ENCODE measurements at places on chromosomes 1 and 21.

GRCh38 chr1:3324704-3325535 is 129.5 kb upstream of the ARHGEF16 start:
- DNase-seq: no peak

DNA sequence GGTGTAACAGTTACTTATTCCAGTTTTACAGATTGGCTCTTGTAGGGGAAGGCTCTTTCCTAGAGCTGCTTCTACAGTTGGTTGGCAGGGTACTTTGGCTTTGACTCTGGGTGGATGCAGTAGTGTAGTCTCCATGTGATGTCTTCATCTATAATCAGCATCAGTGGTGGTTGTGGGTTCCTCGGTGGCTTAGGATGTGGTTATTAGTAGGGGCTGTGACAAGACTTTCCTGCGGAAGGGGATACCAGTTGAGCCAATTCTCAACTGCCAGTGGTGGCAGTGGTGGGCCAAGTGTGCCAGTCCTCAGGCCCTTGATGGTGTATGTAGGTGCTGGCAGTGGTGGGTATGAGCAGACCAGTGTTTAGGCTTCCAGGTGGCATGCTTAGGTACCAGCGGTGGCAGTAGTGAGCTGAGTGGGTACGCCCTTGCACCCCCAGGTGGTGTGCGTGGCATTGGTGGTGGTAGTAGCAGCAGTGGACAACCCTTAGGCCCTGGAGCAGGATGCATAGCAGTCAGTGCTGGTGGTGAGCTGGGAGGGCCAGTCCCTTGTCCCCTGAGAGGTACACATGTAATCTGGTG is 27.2 kb upstream of the KLF18 start:
- DNase-seq: no peak

- DNase-seq: no peak
Measured at GRCh38 chr1:243729956-243730355, 120.1 kb downstream of the AKT3 start.

DNA sequence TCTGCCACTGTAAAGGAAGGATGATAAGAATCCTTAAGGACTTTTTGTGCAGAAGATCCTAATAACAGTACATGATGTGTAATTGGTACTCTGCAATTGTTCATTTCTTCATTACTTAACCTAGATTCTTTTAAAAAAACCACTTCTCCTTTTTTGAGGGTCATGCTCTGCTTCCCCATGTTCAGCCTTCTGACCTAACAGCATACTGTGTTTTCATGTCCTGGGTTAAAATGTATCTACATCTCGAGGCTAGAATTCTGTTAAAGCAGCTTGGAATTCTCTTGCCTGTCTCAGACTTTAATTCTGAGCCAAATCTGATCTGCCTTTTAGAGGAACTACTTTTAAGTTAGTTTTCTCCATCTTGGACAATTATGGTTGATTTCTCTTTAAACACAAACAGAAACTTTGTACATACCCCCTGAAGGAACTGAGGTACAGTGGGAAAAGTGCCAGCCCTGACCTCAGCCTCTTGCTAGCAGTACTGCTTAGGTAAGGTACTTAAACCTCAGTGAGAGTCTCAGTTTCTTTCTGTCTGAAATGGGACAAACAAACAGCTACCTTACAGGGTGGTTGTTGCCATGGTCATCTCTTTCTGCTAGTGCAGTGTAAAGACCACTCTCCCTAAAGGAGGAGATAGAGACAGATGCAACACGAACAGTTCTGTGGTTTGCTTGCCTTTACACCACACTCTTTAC is 103.2 kb upstream of the DYNLT5 start:
- DNase-seq: no peak

- no peak for DNase-seq
Measured at GRCh38 chr1:223035724-223036478, 107.1 kb downstream of the TLR5 start.

DNA sequence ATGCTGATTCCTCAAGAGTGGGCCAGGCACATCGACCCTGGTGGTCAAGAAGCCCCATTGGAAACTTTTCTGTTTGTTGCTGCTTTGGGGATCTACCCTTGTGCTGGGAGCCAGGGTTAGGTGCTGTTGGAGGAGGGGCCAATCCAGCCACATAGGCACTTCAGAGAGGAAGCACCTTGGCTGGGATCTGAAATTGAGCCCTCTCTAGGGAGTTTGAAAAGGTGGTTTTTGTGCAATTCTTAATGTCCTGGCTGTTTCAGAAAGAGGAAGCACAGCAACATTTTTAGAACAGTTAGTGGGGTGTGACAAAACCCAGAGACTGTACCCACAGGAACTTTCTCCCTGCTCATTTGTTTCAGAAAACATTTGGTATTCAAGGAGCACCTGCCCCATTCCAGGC is 17.2 kb upstream of the BEND5 start:
- no peak for DNase-seq

DNA sequence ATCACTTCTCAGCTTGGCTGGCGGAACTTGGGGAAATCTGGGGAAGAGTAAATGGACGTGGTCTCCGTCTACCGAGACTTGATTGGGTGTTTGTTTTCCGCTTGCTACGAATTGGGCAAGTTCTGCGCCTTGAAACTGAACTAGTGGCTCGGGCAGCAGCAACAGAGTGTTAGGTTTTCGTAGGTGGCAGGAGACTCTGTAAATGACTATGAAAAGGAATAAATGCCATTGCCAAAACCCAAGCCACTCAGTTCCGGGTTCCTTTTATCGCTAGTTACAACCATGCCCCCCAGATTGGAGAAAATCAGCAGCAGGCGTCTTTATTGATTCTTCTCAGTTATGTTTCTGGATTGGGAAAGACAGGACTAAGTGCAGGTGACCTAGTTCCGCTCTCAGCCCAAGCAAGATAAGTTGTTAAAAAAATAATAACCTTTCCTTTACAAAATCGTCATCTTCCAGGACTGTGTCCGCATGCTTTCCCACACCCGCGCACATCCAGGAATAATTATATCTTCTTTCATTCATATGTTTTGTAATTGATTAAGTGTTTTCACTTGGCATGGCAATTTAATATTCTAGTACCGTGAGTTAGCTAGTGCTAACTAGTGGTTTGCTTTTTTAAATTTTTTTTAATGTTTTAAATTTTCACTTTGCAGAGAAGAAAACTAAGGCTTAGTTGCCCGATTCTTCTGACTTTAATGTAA is 3.4 kb downstream of the LHX9 start:
- no peak for DNase-seq

- no peak for DNase-seq
Measured at GRCh38 chr1:160963521-160963920, 8.9 kb upstream of the ITLN2 start.

DNA sequence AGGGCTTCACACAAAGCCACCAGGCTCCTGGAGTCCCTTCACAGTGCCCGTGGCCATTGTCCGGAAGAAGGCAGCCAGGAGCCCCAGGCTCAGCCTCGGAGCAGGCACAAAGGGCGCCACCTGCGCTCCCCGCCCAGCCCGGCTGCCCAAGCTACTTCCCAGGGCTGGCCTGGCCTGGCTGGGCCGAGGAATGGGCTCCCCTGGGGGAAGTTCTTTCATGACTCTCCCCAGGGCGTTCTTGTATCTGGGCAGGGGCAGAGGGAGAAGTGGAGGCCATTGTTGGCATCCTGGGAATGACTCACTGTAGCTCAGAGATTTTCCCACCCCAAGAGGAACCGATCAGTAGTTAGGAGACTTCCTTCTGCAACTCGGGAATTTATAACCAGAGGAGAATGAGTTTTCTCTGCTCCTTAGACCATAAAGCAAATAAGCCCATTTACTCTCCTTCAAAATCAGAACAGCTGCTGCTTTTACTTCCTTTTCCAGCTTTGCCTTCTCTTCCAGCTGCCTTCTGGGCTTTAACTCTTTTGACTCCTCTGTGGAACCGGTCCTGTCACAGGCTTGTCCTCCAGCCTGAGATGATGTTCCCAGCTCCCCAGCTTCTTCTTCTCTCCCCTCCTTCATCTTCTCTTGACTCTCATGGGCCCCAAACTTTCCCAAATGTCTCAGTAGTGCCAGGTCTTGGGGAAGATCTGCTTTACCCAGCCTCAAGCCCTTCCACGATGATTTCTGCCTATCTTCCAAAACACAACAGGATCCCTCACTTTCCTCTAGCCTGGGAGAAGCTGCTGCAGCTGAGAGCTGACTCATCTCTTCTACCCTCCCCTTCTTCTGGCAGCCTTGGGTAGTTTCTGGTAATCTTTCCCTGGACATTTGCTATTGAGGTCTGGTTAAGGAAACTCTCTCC is 118.7 kb upstream of the CD34 start:
- DNase-seq: no peak

GRCh38 chr1:99122039-99122438 is 117.4 kb upstream of the PLPPR5 start:
- DNase-seq: no peak

- no peak for DNase-seq
Measured at GRCh38 chr1:81115422-81115821, 685.3 kb upstream of the ADGRL2 start.

- DNase-seq: no peak
Measured at GRCh38 chr1:65791801-65792668, 660 bp upstream of the PDE4B start.

DNA sequence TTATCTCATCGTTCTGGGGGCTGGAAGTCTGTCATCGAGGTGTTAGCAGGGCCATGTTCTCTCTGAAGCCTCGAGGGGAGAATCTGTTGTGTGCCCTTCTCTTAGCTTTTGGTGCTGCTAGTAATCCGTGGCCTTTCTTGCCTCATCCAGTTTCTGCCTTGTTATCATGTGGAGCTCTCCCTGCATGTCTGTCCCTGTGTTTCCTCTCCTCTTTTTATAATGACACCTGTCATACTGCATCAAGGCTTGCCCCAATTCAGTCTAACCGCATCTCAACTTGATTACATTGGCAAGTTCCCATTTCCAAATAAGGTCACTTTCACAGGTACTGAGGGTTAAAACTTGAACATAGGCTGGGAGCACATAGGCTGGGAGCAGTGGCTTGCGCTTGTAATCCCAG is 82.6 kb upstream of the CNIH3 start:
- no peak for DNase-seq

DNA sequence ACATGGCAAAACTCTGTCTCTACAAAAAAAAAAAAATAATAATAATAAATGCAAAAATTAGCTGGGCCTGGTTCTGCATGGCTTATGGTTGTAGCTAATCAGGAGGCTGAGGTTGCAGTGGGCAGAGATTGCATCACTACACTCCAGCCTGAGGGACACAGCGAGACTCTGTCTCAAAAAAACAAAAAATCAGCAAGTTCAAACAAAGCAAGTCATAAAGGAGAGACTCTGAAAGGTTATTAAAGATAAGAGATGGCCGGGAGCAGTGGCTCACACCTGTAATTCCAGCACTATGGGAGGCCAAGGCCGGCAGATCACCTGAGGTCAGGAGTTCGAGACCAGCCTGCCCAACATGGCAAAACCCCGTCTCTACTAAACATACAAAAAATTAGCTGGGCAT is 28.8 kb downstream of the COP1 start:
- DNase-seq: no peak

- DNase-seq: no peak
Measured at GRCh38 chr1:44071461-44071860, 40.2 kb upstream of the SLC6A9 start.

DNA sequence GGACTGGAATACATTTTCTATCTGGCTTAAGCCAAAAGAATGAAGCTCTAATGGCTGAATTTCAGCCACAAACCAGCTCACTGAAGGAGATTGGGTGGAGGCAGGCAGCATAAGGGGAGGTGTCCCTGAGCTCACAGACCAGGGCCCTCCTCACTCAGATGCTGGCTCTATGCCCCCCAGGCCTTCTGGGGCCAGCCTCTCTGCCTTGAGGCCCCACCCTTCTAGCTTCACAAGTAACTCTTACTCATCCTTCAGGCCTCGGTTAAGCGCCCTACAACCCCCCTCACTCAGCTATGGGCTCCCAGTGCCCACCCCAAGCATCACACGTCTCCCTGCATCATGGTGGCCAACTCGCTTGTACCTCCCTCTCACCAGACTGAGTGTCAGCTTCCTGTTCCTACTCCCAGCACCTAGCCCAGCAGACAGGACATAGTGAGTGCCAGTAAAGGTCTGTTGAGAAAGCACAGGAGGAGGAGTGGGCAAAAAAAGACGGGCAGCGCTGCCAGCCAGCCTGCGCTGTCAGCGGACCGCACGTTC is 40.8 kb upstream of the GPR157 start:
- DNase-seq: no peak

DNA sequence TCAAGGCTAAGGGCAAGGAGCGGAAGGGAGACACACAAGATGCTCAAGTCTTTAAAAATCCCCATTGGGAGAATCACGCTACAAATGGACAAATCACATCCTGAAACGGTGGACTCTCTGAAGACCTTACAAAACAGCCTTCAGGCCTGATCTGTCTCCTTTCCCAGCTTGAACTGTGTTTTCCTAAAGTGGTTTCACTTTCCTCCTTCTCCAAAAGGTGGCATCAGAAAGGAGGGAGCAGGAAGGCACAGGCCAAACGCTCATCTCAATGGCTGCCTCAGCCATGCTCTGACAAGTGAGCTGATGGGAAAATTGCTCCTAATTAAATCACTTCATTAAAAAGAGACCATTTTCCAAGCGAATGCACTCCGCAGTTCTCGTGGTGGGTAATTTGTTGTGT is 47.7 kb downstream of the UTP25 start:
- no peak for DNase-seq

DNA sequence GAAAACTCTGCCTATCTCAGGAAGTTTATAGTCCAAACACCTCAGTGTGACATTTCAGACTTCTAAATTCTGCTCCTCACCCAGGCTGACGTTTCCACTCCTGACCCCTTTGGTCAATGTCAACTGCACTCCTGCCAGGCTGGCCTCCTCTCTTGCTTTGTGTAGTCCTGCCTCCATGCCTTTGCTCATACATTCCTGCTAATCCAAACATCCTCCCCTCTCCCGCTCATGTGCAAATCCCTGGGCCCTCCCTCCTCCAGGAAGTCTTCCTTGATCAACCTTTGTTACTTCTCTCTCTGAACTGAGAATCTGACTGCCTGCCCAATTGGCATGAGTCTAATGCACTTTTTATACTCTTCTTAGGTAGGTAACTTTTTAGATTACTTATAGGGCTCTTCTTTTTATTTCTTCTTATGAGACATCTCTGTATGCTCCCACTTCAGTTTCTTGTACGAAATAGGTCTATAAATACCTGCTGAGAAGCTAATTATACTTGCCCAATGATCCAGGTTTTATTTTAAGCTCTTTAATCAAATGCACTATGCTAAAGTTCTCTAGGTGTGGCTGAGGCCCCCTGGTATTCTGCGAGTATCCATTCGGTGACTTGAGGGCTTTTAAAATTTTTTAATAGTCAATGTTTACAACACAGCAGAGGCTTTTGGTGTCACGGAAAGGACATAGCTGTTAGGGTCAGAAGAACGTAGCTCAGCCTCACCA is 128.1 kb downstream of the PLXNA2 start:
- no peak for DNase-seq

DNA sequence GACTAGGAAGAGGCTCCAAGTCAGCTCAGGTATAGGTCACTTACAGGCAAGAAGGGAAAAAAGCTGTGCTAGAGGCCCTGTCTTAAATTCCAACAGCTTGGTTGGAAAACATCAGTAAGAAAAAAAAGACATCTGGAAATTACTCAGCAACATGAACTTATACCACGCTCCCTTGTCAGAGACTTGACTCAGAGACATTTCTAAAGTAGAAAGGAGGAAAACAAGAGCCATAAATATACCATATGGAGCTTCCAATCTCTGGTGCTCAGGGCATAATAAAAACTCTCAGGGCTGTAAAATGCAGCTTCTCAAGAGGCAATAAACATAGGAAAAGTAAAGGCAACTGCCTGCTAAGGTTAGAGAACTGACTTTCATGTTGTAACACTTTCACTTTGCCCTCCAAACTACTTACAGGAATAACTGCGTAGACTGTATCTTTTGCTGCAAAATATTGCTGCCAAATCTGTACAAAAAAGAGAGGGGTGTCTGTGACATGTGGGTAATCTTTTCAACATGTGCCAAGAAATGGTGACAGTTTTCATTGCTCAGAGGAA is 14.7 kb downstream of the ATPAF1 start:
- DNase-seq: no peak
